Keratinocyte (primary cell): ENCODE measurements at places on chromosomes 6 and 20.
A peak's percentile ranks its signal among the peaks of the same experiment; 100 is the strongest.

- DNase-seq, result peak; percentile 33
These were observed 11.9 kb upstream of the KIAA1755 start for GRCh38 chr20:38272398-38272797.

DNA sequence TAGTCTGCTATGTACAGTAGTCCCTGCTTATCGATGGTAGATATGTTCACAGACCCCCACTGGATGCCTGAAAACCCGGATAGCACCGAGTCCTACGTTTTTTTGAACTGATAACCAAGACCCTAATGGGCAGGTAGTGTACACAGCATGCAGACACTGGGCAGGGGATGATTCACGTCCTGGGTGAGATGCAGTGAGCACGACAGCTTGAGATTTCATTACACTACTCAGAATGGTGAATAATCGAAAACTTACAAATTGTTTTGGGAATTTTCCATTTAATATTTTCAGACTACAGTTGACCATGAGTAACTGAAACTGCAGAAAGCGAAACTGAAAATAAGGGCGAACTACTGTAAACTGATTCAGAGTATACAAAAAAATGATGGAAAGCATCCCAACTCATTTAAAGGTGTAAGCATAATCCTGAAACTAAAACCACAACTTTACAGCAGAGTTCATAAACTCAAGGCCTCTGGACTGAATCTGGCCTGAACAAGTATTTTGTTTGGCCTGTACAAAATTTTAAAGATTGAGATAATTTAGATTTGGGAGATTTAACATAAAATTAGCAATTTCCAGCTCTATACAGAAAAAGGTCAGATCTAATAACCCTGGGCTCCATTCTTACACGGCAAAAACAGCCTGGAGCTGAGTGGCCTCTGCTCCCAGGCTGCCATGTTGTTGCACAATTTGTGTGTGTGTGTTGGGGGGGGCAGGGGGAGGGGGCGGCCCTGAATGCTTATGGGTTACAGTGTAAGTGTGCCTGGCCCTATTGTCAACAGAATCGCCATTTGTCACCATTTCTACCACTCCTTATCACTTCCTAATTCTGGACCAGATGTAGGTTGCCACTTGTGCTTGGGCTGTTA, 34.9 kb downstream of the RNF24 start:
- no peak for DNase-seq

DNA sequence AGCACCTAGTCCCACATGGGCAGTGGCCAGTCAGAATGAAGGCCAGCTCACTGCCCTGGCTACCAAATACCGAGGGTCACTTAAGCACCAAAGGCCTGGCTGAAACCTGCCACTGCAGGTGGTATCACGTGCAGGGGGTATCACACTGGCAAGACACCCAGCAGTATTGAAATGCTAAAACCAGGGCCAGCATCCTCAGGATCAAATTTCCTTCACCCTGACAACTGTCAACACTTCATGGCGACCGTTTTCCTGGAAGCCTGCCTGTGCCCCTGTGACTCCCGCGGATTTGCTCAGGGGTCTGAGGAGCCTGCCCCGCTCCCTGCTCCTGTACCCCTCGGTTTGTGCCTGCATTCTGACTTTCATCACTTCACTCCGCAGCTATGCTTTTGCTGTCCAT, 151.1 kb downstream of the TTLL2 start:
- DNase-seq, result no peak

- DNase-seq, result no peak
These were observed 3.9 kb upstream of the NKX2-2 start for GRCh38 chr20:21517566-21518277.

- no peak for DNase-seq
These were observed 68.7 kb downstream of the NFATC2 start for GRCh38 chr20:51473771-51474170.

GRCh38 chr6:143844006-143844405, 868 bp downstream of the LTV1 start:
- DNase-seq, result no peak

- no peak for DNase-seq
These were observed 64.2 kb upstream of the AGPAT4 start for GRCh38 chr6:161338015-161338414.

DNA sequence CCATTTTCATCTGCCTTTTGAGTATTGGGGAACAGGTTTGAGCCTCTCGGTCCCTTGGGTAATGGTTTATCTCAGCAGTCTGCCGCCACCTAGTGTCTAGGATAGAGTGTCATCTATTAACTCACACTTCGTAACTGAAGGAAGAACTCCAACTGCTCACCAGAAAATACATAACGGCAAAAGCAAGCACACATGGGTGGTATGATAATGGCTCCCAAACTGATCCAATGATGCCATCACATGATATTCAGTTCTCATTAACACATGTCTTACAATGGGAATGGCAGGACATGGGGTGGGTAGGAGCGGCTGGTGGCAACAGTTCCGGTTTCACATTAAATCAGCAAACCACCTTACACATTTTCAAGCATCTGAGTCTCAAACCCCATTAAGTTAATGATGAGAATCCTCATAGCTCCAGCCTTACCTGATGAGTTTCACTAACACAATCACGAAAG, 110.7 kb upstream of the PHACTR1 start:
- DNase-seq, result peak; percentile 42

GRCh38 chr6:81534934-81535465, 217.5 kb downstream of the TENT5A start:
- DNase-seq, result no peak

- no peak for DNase-seq
These were observed 913 bp downstream of the BTN2A2 start for GRCh38 chr6:26383624-26384417.

GRCh38 chr20:39789411-39789810, 827.3 kb downstream of the DHX35 start:
- no peak for DNase-seq

DNA sequence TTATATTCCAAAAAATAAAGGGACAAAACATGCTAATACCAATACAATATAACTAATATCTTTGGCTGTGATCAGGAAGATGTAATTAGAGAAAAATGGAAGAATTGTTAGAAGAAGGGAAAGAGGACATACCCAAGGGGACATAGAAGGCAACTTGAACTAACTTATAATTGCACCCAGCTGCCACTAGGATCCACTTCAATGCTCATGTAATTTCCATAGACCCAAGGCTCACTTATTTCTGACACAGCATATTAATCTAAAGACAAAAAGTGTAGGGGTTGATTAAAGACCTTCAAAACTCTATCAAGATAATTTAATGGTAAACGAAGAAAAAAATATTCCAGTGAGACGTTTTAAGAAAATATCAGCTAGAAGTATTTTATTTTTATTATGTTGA, 396.0 kb upstream of the ADGRB3 start:
- no peak for DNase-seq

DNA sequence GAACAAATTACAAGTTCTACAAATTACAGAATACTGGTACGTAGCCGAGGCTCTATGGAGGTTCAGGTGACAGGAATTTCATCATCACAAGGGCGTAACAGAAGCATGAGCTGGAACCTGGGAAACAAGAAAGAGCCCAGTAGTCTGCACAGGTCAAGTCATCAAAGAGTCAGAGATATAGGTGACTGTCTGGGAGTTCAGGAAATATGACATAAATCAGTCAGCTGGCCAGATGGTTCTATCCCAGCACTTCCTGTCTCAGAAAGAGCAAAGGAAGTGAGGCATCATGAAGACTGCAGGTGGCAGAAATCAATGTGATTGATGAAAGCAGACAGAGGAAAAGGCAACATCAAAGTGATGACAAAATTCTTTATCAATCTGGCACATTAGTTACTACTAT, 23.3 kb downstream of the MYCT1 start:
- DNase-seq, result no peak

GRCh38 chr6:169271158-169271876, 17.7 kb upstream of the THBS2 start:
- no peak for DNase-seq

DNA sequence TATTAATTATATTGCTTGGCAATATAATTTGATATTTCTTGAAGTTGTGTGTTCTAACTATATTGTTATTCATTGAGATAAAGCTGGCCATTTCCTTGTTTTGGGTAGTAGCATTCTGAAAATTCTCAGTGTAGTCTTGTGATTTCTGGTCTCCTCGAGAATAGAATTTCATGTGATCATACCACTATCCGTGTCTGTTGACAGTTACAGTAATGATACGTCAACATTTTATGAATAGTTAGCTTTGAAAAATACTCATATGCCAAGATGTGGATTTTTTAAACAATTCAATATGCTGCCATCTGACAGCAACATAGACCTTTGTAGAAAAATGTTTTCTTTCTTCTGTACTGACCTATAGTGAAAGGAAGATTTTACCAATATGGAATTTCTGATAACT, 723.7 kb upstream of the SLC35B3 start:
- DNase-seq, result no peak

DNA sequence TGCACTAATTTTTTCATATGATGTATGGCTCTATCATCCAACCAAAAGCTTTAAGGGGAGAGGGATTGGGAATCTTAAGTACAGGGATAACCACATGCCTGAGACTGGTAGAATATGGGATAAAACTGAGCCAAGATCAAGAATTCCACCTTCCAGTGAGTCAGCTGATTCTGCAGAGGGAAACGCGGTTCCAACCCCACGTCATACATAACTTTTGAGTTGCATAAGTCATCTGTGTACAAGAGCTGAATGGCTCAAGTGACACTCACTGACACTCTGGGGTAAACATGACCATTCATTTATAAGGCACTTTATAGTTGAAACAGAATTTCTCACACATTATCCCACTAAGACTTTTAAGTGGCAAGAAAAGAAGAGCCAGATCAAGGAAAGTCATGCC, 16.4 kb downstream of the TRIM27 start:
- no peak for DNase-seq

DNA sequence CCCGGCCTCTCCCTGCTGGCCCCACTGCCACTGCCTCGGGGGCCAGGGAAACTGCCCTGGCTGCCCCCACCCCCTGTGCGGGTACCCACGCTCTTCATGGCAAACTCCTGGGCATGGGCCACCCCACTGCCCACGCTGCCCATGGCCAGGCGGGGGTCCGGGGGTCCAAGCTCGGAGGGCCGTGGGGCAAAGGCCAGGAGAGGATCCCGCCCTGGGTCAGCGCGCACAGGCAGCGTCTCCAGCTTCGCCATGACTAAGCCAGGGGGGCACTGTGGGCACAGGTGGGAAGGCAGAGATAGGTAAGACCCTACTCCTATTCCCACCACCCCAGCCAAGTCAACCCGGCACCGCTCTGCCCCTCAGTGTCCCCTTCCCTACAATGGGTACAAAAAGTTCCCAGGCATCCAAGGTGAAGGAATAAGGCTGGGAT, 6.4 kb downstream of the LZTS3 start:
- DNase-seq, result no peak

DNA sequence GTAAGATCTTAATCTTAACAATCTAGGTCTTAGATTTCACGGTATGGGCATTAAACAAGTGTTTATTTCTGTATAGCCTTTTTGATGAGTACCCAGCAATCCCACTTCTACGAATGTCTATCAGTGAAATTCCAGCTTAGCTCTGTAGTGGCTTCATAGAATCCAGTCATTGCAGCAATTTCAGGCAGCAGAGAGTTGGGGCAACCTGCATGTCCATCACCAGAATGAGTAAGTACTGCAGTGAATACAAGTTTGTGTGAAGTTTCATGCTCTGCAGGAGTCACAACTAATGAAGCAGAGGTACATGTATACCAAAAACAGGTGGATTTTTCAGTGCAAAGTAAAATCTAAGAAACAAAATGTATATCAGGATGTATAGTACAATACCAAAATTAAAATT, 151.7 kb downstream of the OR2B2 start:
- no peak for DNase-seq

DNA sequence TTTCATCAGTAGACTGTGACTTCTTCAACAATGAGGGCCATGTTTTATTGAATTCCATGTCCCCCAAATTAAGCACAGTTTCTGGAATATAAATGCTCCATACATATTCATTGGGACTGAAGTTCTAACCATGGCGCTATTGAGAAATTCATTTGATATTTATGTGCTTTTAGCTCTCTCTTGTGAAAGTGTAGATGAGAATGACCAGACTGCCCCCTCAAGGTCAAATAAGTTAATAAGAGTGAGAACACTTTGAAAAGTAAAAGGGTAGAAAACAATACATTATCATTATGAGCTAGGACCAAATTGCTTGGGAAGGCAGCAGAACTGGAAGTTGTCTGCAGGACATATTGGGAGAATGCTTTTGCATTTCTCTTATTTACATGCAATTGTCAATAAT, 597.9 kb downstream of the EPM2A start:
- DNase-seq, result no peak

DNA sequence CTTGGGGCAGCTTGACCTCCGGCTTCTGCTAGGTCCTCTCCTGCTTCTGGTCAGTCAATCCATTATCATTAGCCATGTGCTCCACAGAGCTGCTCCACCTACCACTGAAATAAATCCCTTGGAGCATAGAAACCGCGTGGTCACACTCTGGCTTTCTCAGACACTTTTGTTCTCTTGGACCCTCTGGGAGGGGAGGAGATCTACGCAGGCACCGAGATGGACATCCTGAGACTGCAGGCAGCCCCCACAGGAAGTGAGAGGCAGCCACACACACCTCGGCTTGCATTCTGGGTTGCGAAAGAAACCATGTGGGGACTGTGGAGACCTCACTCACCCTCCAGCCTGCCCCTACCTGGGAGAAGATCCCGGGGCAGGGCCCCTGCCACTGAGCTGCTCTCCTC, 79.5 kb downstream of the FYN start:
- no peak for DNase-seq

GRCh38 chr6:99822741-99823512, 171.1 kb downstream of the MCHR2 start:
- DNase-seq, result no peak

DNA sequence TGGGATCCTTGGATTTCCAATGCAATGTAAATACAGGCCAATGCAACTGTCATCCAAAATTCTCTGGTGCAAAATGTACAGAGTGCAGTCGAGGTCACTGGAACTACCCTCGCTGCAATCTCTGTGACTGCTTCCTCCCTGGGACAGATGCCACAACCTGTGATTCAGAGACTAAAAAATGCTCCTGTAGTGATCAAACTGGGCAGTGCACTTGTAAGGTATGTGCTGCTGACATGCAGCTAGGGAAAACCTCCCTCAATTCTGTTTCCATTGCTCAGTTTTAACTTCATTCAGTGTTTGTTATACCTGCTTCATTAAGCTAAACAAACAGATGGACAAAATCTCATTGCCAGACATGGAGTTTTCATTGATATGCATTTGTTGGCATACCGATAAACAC, 397.1 kb downstream of the ARHGAP18 start:
- DNase-seq, result no peak

DNA sequence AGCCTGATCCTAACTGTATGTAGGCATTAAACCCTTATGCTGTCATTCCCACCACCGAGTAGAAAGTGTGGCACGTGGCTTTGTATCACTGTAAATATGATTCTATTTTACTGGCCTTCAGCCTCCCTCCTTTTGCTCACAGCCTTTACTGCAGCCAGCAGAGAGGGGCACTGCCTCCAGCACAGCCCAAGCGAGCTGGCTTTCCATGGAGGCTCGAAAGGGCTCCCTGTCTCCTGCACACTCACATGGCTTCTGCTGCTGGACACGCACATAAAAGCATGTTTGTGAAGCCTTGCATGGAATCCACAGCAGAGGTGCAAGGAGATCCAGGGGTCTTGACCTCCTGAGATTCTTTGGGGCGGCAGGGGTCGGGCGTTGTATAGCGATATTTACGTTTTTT, 51.3 kb downstream of the RNASET2 start:
- DNase-seq, result no peak
